Activated naive CD4-positive, alpha-beta T cell treated with anti-CD3 and anti-CD28 coated beads, Interleukin-2, amount 50 U/mL, for 72 hours (primary cell): ENCODE measurements at places on chromosomes 1 and 21. TPM values are rescaled to one million over a fixed set of nuclear protein-coding genes. Genes with fewer than 3 reads are reported as not detected.

DNA sequence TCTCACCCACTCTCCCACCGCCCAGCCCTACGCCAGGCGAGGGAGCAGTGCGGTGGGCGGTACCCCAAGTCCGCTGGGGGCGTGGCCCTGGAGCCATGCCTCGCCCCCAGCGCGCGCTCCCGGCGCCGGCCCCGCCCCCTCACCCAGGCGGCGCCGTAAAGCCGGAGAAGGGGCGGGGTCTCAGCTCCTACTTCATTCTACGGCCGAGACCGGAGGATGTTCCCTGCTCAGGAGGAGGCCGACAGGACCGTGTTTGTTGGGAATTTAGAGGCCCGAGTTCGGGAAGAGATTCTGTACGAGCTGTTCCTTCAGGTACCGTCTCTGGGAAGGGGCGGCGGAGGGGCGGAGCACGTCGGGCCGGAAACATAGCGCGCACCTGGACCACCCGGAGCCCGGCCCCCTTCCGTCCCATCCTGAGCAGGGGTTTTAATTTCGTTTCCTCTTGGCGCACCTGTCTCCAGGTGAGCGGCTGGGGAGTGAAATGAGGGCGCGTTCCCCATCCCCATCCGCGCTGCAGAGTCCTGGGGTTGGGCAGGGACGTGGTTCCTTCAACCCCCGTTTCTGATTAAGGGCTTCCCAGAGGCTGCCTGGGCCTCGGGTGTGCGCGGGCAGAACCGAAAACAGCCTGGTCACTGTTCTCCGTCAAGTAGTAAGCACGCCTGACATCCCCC is at the start of gene RBM11:
RBM11 (plus strand) TSS at position 187 of the 671 bp plus-strand sequence; CDS start at position 217, 30 bp downstream.
- DNase-seq = peak; percentile 77

DNA sequence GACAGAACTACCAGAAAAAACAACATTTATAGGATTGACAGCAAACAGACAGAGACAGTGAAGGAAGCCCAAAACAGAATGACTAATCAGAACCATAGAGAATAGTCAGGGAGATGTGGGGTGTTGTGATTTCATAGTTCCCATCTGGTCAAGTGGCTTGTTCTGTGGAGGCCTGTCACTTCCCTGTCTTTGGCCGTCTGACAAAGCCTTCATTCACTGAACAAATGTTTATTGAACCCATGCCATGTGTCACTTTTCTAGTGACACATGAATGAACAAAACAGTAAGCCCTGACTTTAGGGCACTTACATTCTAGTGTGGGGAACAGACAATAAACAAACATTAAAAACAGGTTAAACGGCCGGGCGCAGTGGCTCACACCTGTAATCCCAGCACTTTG is 3.2 kb upstream of the SRRM1 start:
- no peak for DNase-seq

SPRR1A gene
- total RNA-seq = not detected

- no peak for DNase-seq
These were observed 437.8 kb downstream of the PTBP2 start for GRCh38 chr1:97159342-97159741.

- DNase-seq = no peak
These were observed 142.9 kb downstream of the TIAM1 start for GRCh38 chr21:31201144-31201543.

HPCAL4 gene
- 4.3 TPM for total RNA-seq

FCRL5 gene
- total RNA-seq = not detected

GRCh38 chr1:245469734-245470133 is 314.9 kb downstream of the KIF26B start:
- no peak for DNase-seq

TMEM69 gene
- total RNA-seq = 26.2 TPM

MROH7 gene
- 0.53 TPM for total RNA-seq

DNA sequence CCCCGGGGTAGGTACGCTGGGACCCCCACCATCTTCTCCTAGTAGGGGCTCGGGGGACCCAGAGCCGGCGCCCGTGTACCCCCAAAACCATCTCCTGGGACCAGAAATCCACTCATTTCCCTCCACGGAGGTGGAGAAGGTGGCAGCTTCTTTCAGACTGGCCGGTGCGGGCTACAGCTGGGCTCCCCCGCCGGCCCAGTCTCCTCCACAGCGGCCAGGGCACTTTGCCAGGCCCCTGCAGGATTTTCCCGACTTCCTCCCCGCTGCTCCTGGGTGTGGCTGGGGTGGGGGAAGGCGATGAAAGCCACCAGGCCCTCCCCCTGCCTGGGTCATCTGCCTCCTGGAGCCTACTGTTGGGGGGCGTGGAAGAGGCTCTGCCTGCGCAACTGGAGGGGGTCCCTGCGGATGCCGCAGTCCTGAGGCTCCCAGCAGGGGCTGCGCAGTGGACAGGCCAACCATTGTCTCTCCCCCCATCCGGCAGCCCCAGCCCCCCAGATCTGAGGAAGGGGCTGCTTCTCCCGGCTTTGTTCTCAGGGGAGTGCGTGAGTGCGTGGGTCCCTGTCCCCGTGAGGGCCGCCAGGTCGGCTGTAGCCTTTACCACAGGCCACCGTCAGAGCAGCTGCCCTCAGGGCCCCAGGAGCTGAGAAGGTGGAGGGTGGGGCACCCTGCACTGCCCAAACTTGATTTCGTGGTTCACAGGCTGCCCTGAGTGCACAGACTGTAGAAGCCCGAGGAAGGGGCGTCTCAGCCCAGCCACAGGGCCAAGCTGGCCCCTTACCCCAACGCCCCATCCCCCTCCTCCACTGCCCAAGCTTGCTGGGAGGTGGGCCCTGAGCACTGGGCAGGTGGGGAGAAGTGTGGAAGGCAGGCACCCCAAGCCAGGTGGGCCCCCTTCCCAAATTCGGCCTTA is 1.3 kb downstream of the AGRN start:
- no peak for DNase-seq

KLHDC9 gene
- not detected for total RNA-seq

TENT5C gene
- total RNA-seq = 6.6 TPM

DNA sequence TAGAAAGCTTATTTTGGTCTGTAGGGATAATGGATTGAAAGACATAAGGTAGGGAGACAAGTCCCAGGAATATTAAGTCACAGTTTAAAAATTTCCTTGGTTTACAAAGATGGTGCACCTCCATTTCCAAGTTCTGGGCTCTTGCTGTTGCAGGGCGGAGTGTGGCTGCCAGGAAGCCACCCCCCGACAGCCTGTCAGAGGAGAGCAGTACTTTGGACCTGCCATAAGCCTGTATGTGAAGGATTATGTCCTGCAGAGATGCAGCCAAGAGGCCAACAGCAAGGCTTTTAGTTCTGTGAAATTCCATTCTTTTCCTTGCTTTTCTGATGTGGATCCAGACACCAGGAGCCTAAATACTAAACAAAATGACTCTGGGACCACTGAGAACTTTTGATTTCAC is 31.9 kb upstream of the GTF2B start:
- no peak for DNase-seq

OVAAL gene
- not detected for total RNA-seq

GRCh38 chr21:17491716-17492414 is 21.0 kb upstream of the CXADR start:
- no peak for DNase-seq

- no peak for DNase-seq
These were observed 50.3 kb downstream of the CASQ2 start for GRCh38 chr1:115718011-115718754.

DNA sequence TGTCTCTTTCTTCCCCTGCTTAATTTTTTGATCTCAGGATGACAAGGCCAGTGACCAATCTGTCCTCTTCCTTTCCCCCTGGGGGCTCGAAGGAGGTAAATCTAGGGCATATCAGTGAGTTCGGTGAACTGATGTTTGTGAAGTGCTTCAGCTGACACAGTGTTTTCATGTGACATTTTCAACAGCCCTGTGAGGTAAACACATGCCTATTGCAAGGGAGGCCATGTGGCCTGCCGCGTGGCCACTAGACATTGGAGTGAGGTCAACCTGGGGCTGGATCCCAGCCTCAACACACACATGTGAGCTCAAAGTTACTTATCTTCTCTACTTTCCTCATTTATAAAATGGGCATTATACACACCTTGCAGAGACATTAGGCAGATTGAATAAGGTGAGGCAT is 126.3 kb downstream of the PLPP3 start:
- no peak for DNase-seq

DNA sequence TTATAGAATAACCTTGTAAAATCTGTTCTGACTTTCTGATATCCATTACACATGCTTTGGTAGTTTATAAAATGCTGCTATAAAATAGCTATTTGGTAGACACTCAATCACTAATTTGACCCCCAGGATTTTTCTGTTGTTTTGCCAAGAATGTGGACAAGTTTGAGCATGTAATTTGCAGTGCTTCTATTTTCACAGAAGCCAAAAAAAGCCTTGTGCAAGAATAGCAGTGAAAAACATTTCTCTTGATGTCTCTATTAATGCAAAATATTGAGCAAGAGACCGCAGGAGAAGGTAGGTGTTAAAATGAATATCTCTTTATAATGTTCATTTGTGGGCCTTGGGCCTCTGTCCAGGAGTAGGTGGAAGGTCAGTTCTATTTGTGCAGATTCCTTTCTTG is 22.5 kb downstream of the MAP3K7CL start:
- DNase-seq = no peak

RGS7 gene
- not detected for total RNA-seq

DNA sequence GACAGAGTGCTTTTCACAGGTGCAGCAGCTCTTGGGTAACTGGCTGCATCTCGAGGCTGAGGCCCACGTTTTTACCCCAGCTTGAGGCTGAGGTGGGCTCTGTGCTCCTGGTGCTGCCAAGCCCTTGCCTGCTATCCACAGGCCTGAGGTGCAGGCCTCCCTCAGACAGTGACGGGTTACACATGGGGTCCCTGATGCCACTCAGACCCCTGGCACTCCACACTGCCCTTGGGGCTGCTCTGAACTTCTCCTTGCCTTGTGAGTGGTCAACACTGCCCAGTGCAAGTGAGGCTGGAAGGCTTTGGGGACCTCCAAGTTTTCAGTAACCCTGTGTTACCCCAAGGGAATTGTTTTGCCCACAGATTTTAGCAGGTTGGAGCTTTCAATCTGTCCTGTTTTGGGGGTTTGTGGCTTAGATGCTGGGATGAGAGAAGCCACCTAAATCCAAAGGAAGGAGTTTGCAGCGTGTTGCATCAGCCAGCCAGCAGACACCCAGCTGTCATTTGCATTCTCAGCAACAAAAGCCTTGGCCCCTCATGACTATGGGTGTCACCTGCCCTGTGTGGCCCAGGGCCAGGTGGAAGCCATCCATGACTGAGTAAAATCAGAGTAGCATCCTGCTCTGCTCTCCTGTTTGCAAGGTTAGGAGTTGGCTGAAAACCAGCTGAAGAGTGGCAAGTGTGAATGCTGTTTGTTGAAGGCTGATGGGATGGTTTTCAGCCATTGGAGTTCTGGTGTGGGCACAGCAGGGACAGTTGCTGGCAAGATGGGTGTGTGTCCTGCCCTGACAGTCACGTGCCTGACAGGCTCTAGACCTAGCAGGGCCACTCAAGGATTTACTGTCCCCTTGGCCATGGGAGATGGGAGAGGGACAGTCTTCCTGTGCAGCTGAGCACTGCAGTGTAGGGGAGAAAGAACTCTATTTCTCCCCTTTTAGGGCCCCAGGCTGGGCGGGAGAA is 3.2 kb downstream of the RNF187 start:
- no peak for DNase-seq

GRCh38 chr21:38494251-38494642 is 4.0 kb downstream of the ERG start:
- no peak for DNase-seq

SPATA45 gene
- total RNA-seq = not detected

DNA sequence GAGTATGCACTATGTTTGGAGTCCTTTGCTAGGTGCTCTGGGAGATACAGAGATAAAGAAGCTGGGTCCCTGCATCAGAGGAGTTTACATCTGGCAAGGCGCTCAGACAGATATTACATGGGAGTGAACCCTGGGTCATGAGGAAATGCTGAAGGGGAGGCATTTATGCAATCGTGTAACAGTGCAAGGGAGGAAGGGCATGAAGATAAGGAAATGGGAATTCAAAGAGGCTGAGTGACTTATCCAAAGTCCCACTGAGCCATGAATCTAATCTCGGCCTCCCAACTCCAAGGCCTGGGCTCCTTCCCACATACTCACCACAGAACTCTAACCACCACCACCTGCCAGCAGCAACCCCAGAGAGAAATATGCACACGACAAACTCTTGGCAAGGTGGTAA is 51.6 kb downstream of the FAM163A start:
- DNase-seq = no peak

- DNase-seq = no peak
These were observed 278.9 kb downstream of the RWDD3 start for GRCh38 chr1:95512925-95513324.

CREG1 gene
- 15.1 TPM for total RNA-seq

CFHR3 gene
- not detected for total RNA-seq

CADM3 gene
- total RNA-seq = not detected

BATF3 gene
- total RNA-seq = 14.0 TPM

DNA sequence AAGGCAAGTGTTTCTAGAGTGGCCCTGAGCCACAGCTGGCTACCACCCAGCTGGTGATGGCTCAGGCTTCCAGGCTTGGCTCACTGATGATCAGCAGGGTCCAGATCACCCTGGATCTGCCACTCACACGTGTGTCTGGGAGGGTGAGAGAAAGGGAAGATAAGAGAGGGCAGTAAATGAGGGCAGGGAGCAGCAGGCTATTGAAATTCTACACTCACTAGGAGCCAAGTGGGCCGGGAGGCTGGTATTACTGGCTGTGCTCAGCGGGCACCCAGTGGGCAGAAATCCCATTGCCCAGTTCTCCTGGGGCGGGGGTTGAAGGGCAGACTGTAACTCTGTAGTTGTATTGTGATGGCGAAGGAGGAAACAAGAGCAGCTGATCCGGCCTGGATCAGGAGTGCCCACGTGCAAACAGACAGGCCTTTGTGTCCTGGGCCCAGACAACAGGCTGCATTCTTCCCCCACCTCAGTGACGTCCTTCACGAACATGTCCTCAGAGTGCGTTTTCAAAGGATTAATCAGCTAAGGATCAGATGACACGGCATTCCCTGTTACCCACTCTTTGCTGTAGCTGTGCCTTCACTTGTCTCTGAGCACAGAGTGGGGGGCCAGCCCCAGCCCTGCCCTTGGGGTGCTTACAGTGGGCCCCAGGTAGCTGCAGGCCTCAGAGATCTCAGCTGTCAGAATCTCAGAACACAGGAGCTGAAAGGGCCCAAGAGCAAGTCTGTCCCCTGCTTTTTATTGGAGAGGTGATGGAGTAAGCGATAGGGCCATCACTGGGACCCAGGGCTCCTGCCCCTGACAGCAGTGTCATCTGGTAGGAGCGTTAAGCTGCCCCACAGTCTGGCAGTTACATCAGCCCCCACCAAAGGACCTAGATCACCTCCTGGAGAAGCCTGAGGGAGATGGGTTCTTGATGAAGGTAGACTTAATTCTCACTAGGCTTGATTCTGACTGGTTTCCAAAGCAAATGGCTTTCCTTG is 60.5 kb downstream of the ATP1A1 start:
- DNase-seq = no peak

- DNase-seq = peak; percentile 71
These were observed 38.6 kb upstream of the EPS8L3 start for GRCh38 chr1:109802136-109802900.

DNA sequence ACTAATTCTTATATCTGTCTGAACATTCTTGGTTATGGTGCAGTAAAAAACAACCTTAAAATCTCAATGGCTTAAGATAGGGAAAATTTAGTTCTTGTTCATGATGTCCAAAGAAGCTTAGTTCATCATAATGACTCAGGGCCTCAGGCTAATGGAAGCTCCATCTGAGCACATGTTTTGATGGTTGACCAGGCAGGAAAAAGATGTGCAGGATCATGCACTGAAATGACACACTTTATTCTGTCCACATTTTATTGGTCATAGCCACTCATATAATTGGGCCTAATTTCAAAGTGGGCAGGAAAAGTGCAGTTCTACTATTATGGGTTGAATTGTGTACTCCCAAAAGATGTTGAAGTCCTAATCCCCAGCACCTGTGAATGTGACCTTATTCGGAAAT is 198.2 kb downstream of the CENPF start:
- no peak for DNase-seq

GRCh38 chr1:8533124-8533523 is 215.2 kb downstream of the SLC45A1 start:
- DNase-seq = no peak

SLC2A5 gene
- total RNA-seq = not detected
